ENCODE measurements at places on chromosomes 5 and 9. TPM values are rescaled to one million over a fixed set of nuclear protein-coding genes. Genes with fewer than 3 reads are reported as not detected.

DNA sequence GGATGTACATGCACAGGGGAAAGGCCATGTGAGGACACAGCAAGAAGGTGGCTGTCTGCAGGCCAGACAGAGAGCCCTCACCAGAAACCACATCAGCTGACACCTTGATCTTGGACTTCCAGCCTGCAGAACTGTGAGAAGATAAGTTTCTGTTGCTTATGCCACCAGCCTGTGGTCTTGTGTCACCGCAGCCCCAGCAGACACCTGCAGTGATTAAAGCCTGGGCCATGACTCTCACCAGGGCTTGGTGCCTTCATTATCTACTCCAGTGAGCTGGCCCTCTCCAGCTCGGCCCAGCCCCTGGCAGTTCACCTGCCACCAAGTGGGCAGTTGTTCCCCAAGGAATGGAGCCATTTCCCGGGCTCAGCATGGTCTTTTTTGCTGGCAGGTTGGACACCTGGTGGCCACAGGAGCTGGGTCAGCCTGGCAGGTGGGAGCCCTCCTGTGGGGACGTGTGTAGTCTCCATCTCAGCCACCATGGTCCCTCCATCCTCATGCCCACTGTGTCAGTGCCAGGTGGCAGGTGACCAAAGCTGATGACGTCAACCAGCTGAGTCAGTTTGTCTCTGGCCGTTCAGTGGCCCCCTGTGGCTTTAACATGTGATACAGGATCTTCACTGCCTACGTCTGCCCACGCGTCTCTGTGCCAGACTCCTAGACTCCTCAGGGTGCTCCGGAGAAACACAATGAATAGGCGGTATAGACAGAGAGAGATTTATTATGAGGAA, 99.9 kb upstream of the PPP1R26 start:
- DNase-seq, result no peak

GRCh38 chr9:134618163-134618832, 23.3 kb upstream of the COL5A1 start:
- peak; percentile 78 for DNase-seq

DNA sequence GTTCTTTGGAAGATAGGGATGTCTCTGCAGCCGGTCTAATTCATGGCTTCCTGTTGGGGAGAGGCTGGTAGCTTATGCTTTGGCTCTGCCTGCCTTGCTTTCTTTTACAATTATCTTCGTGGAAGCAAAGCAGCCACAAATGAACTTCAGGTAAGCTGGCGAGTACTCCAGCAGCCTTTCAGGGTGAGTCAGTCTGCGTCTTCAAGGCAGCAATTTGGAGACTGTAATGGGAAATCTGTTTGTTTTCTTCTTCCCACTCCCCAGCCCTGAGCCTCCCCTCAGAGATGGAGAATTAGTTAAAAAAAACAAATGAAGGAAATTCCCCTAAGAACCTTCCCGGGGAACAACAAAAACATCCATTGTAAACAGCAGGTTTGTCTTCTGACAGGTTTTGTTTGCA, 100.1 kb downstream of the PSAT1 start:
- no peak for DNase-seq

The GPR151 gene
- total RNA-seq, result not detected

- no peak for DNase-seq
These were observed 105.0 kb downstream of the FBXL7 start for GRCh38 chr5:15604986-15605385.

- DNase-seq, result no peak
These were observed 104.7 kb upstream of the PRRC1 start for GRCh38 chr5:127412698-127413097.

DNA sequence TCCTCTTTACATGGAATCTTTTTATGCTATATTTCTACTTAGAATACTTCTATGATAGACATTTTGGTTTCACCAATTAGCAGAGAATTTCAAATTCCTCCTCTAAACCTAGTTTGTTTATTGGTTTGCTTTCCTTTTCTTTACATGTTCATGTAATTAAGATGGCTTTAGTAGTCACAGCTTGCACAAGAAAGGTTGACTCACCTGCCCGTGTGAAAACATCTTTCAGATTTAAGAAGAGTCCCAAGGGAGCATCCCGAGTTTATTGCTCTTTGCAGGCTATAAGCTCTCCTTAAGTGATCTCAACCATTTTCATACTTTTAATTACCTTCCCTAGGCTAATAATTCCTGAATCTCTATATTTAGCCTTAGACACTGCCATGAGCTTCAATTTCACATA, 28.9 kb downstream of the TYRP1 start:
- DNase-seq, result no peak

GRCh38 chr5:123795688-123796087, 283.7 kb downstream of the CSNK1G3 start:
- no peak for DNase-seq

The PDE6A gene
- total RNA-seq, result 0.31 TPM

All from tongue (tissue), 3 donors.